ENCODE measurements at places on chromosomes 3 and 15. TPM values are rescaled to one million over a fixed set of nuclear protein-coding genes. Genes with fewer than 3 reads are reported as not detected.

The MORC1 gene
- not detected for total RNA-seq

DNA sequence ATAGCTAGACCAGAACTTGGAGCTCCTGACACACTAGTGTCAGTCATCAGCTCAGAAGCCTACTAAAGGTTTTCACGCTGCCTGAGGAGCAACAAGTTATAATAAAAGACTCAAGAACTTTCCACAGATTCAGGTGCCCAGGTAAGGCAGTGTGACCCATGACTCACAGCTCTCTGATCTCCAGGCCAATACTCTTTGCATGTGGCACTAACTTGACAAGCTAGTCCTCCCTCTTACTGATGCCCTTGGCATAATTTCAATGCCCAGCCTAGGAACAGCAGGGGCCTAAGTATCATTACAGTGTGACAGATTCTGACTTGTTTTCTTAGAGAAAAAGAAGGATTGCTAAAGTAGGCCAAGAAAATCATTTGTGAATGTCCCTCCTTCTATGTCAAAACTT is 38.4 kb downstream of the MEIS2 start:
- DNase-seq = no peak

DNA sequence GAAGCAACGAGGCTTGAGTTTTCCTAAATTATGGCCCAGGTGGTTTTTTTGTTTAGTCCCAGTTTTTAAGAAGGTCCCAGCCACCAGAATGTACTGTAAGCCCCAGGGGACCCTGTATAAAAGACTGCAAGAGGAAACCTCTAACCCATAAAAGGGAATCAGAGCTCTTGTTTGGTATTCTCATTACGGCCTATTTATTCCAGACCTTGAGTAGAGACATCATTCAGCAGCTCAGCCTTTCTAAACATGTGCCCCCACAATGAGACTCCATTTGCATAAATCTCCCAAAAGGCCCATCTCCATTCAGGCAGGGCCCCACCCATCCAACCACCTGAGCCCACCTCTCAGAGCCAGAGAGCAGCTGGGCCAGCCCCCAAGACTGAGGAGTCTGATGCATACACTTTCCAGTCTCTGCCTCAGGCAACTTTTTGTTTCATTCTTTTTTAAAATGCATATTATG is 25.7 kb downstream of the ZDHHC3 start:
- DNase-seq = no peak

DNA sequence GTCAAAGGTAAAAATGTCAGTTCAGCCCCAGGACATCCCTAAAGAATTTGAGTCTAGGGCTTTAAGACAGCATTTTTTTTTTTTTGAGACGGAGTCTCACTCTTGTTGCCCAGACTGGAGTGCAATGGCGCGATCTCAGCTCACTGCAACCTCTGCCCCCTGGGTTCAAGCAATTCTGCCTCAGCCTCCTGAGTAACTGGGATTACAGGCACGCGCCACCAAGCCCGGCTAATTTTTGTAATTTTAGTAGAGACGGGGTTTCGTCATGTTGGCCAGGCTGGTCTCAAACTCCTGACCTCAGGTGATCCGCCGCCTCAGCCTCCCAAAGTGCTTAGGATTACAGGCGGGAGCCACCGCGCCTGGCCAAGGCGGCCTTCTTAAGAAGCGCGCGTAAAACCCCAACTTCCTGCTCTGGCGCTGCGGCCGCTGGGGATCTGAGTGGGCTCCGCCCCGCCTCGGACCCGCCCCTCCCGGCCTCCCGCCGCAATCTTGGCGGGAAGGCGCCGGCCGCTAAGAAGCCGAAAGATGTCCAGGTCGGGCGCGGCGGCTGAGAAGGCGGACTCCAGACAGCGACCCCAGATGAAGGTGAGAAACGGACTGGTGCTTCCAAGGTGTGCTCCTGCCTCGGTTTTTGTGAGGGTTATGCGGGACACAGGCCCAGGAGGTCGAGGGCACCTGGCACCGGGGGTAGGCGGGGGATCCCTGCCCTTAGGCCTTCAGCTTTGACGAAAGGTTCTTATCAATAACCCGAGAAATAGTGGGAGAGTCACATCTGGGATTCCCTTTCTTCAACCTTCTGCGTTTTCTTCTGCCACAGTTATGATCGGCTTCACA is at the start of gene WDR76:
Gene WDR76, plus strand, starts transcription at position 495 of the 834 bp plus-strand sequence. Its CDS starts 31 bp downstream, at position 526.
- peak; percentile 85 for DNase-seq

The PARP9 gene
- 9.2 TPM for total RNA-seq

The MUC4 gene
- not detected for total RNA-seq

GRCh38 chr3:132283440-132283839 is 33.8 kb upstream of the ACP3 start:
- no peak for DNase-seq

The SOX14 gene
- not detected for total RNA-seq

DNA sequence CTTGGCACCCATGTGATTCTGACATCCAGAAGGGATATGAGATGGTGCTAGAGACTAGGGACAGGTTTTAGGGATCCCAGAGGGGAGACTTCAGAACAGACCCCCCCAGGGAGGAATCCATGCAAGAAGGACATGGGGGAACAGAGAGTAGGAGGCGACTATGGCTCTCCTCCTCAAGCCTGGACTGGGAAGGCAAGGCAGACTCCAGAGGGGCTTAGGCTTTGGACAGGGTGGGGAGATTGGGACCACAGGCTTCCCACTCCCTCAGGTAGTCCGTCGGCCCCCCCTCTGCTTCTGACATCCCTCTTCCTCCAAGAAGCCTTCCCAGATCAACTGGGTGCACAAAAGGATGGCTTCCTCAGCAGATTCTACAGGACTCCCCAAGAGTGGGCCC is 3.0 kb upstream of the VIPR1 start:
- DNase-seq = peak; percentile 34

DNA sequence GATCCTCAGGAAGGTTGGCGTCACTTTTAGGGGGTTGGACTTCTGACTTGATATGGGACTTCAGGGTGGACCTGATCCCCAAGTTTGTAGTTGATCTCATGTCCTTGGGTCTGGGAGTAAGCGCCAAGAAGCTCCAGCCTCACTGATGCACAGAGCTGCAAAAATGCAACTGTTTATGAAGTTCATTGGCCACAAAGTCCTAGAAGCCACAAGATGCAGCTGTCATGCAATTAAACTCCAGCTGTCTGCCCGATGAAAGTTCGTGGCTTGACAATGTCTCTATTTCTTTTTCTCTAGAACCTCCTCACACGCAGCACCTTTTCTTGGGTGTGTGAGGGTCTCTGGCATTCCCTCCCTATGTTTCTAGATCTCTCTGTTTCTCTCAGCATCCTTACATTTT is 9.2 kb upstream of the ACAN start:
- no peak for DNase-seq

The MESP1 gene
- total RNA-seq = 2.4 TPM

The FBXW12 gene
- total RNA-seq = not detected

The MAP1A gene
- total RNA-seq = 39.3 TPM

GRCh38 chr3:46971742-46972141 is 4.8 kb downstream of the CCDC12 start:
- no peak for DNase-seq

The ABHD10 gene
- 20.8 TPM for total RNA-seq

DNA sequence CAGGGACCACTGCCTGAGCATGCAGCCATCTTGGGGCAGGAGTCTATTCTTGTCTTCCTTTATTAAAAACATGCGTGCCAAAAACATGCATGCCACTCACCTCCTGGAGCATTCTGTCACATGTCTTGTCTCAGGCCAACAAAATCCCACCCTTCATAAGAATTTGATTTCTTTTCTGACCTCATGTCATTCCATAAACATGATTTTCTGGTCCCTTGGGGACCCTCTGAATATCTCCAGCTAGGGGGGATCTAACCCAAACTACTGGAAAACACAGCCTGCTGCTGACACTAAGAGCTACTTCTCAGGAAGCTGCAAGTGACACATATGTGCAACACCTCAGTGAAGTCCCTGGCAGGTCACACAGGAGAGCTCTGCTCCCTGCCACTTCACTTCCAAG is 26.8 kb upstream of the NOX5 start:
- no peak for DNase-seq

The MFAP1 gene
- 12.3 TPM for total RNA-seq

The GXYLT2 gene
- 31.7 TPM for total RNA-seq

The ARGFX gene
- not detected for total RNA-seq

DNA sequence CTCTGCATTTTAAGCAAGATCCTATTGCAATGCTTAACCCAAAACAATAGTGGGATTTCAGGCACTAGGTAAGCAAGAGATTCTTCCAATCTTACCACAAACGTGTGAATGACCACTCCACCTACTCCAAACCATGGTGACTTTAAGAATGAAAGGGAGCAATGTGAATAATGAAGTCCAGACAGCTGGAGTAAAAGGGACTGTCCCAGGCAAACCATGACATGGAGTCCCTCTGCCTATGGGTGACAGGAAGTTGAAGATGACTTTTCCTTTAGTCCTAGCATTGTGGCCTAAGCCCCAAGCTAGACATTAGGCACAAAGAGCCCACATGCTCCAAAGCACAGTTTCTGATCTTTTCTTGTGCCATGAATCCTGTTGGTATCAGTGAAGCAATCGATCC is 179.0 kb downstream of the SHQ1 start:
- DNase-seq = no peak

GRCh38 chr3:57160765-57161538 is 4.2 kb downstream of the IL17RD start:
- DNase-seq = no peak

The SEMA6D gene
- total RNA-seq = 12.2 TPM

- no peak for DNase-seq
Measured at GRCh38 chr15:47513471-47513870, 203.8 kb upstream of the SEMA6D start.

- no peak for DNase-seq
Measured at GRCh38 chr3:105561876-105562275, 195.2 kb downstream of the ALCAM start.

DNA sequence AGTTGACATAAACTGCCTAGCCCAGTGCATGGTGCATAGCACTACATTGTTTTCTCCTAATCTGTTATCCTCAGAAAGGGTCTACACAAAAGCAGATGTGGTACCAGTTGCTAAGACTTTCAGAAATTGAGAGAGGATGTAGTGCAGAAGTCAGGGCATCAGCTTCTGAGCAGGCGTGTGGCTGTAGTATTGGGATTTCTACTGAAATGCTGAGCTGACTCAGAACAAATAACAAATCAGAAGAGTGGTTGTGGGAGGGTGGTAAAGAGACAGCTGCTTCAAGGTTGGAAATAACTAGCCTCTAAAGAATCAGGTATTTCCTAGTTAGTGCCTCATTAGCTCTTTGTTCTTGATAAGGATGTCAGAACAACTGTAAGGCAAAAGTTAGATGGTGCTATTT is 161.3 kb downstream of the AKAP13 start:
- DNase-seq = no peak

DNA sequence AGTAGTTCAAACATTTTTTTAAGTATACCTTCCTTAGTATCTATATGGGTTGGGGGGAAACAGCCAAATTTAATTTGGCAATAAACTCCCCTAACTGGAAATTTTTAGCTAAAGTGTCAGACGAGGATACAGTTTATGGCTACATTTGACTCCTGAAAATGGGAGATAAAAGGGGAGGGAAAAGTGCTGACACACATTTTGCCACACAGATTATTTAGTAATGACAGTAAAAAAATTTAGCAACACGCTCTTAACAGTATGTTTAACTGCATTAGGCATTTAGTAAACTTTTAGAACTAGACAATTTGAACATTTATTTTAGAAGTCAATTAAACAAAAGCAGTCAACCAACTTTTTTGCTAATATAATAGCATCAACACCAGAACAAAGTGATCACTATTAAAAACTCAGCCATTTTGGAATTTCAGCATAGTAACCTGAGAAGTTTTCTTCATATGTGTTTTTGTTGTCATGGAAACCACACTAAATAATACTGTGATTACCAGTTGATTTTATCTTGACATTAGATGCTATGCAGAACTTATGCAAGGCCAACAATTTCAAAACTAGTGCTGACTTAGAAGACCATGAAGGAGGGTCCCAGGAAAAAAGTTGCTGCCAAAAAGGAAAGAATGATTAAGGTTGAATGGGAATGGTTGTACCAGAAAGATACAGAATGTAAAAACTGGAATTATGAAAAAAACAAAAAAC is 47.0 kb upstream of the TFG start:
- DNase-seq = no peak

The NRG4 gene
- total RNA-seq = 0.63 TPM

- no peak for DNase-seq
Measured at GRCh38 chr3:24853685-24854490, 359.2 kb upstream of the THRB start.

- DNase-seq = no peak
Measured at GRCh38 chr15:68610825-68611224, 32.0 kb downstream of the CORO2B start.

DNA sequence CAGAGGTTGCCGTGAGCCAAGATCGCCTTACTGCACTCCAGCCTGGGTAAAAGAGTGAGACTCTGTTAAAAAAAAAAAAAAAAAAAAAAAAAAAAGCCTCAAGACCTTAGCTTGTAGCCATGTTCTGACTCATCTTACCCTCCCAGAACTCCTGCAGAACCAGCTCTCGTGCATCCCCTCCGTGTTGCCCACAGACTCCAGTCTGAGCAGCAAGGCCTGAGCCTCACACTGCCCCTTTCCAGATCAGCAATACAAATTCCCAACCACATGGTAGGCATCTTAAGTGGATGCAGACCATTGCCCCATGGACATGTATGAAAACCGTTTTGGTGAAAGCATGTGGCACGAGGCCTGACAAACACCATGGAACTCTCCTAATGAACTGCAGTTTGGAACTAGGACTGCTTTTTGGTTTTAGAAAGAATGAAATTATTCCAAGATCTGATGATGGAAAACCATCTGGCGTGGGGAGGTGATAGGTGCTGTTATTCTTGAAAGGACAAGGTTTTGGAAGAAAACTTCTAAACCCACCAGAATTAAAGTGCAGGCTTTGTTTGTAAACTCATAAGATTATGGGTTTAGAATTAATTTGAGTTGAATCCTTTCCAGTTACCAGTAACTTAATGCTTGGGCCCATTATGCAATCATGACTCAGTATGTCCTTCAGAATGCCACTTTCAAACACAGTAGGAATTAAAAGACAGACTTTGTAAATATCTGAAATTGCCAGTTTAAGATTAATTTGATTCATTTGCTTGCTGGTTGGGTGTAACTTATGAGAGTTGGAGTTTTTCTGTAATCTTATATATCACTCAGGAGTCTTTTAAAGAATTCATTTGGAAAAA is 163.7 kb upstream of the LRTM1 start:
- no peak for DNase-seq

DNA sequence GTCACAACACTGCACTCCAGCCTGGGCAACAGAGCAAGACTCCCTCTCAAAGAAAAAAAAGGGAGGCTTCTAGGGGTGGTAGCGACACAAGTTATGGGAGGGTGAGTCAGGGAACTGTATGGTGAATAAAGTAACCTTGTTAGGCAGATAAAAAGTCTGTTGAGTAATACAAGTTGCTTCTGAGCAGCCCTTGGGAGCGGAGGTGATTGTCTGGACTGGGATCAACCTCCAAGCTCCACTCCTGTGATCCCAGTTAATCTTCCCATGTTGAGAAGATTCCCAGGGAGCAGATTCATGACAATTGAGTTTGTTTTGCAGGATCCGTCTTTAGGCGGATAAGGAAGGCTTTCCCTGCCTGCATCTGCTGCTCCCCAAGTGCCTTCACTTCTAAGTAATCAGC is 335.9 kb downstream of the THSD4 start:
- DNase-seq = no peak

Measured in right atrium auricular region (tissue), 2 donors.